ENCODE measurements at places on chromosomes 12 and 14.

DNA sequence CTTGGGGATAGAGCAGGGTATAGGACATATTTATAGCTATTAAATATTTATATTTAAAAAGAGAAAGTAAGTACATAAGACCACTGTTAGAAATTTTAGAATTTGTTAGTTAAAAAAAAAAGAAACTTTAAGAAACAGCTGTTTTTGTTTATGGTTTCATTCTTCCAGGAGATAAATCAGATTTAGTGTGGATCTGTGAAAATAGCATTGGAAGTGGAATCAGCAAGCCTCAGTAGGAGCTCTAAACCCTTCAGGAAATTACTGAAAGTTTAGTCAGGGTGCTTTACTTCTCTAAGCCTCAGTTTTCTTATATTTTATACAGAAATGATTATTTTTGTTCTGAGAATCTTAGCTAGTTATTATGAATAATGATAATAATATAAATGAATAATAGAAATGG is 316.0 kb upstream of the NOVA1 start:
- DNase-seq = no peak

DNA sequence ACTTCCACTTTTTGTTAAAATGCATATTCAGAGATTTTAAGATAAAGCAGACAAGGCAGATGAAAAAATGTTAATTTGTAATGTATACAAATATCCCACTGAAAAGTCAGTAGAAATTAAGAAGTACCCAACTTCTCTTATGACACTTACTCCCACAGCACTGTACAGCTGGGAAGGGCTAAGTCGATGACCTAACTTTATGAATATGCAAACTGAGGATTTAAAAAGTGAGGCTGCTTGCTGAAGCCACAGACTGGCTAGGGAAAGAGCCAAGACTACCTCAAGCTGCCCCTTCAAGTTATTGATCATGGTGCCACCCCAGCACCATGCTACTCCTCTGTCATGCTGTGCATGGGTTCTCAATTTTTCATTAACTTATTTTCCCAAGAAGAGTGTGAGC is 17.0 kb downstream of the PPM1H start:
- DNase-seq = no peak

GRCh38 chr14:94685166-94685581 is 73.0 kb downstream of the SERPINA3 start:
- DNase-seq = no peak

DNA sequence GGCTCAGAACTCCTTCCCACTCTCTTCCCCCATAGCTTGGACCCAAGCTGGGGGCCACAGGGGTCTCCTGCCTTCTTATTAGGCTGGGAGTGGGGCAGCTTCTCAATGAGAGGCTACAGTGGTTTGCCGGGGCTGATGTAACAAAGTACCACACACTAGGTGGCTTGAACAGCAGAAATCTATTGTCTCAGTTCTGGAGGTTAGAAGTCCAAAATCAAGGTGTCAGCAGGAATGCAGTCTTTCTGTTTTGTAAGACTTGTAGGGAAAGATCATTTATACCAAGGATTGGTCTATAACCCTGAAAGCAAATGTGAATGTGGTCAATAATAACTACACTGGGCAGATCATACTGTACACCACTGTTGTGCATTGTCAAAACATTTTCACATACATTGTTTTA is 124.5 kb upstream of the ARHGAP5 start:
- DNase-seq = no peak

DNA sequence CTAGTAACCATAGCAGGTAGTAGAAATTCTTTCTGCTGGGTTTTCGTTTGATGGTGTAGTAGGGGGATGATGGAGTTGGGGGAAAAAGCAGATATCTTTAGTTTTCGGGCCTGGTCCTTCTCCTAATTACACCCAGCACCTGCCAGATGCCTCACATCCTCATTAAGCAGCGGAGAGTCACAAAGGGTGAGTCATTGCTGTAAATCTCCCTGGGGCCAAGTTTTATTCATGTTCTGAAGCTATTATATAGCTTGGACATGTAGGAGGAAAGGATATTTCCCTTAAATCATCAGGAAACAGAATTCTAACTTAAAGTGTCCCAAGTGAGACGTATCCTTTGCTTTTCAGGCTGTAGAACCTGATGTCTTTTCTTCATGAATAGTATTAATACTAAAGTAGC is 4.9 kb upstream of the NECAP1 start:
- no peak for DNase-seq

GRCh38 chr12:12922191-12922616 is 29.8 kb downstream of the GPRC5D start:
- no peak for DNase-seq

DNA sequence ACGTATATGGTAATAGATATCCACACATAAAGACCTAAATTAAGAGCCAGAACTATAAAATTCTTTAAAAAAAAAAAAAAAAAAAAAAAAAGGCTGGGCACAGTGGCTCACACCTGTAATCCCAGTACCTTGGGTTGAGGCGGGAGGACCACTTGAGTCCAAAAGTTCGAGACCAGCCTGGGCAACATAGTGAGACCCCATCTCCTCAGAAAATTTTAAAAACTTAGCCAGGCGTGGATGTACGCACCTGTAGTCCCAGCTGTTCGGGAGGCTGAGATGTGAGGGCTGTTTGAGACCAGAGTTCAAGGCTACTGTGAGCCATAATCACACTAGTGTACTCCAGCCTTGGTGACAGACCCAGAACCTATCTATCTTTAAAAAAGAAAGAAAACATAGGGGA is 4.3 kb downstream of the BTBD7 start:
- no peak for DNase-seq

DNA sequence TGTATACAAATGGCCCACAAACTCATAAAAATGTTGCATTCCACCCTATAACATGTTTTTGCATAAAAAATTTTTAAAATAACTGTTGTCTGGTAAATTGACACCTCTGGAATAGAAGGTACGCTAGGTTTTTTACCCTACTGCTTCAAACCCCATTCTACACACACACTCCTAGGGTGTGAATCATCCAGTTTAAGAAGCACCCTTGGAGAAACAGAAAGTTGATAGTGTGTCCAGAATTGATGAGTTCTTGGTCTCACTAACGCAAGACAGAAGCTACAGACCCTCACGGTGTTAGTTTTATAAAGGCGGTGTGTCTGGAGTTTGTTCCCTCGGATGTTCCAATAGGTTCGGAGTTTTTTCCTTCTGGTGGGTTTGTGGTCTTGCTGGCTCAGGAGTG is 158.5 kb downstream of the KLRB1 start:
- DNase-seq = no peak

DNA sequence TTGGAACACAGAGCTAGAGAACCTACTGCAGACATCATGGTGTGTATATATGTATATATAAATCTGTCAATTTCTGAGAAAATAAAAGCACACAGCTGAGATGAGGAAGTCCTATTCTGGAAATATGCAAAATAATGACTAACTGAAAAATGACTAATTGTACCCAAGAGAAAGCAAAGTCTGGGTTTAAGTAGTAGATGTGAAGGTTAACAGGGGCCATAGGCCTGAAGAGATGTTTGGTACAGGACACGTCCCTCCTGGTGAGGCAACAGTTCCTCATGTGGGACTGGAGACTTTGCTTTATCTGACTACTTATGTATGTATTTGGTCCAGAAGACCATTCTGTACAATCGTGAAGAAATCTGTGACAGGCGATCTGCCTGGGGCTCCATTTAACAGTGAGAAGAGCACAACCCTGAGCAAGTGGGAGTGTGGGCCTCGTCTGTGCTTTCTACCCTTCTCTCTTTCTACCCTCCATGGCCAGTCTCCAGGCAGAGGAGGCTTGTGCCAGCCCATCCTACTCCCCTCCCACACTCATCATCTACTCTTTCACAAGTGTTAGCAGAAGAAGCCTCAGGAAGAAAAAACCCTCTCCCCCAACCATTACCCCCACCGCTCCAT is 67.5 kb downstream of the SLC41A2 start:
- no peak for DNase-seq

GRCh38 chr12:68206446-68206845 is 19.2 kb downstream of the IL26 start:
- no peak for DNase-seq

DNA sequence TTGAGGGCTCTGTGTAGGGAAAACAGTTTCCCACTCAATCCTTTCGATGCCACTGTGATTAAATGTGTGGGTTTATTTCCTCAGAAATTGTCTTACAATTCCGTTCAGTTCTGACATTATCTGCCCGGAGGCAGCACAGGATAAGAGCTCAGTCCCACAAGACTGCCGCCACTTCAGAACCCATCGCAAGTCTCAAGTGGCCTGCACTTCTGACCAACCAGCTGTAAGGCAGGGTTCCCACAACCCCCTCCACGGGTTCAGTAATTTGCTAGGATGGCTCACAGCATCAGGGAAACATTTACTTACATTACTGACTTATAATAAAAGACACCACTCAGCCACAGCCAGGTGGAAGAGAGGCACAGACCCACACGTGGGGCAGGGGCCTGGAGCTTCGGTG is 17.2 kb downstream of the BDKRB2 start:
- DNase-seq = no peak

- no peak for DNase-seq
Observed at GRCh38 chr14:77041881-77042545, 13.5 kb upstream of the IRF2BPL start.

GRCh38 chr14:34843011-34843554 is 32.1 kb downstream of the BAZ1A start:
- no peak for DNase-seq

GRCh38 chr12:53070877-53071492 is 8.2 kb downstream of the SPRYD3 start:
- no peak for DNase-seq

DNA sequence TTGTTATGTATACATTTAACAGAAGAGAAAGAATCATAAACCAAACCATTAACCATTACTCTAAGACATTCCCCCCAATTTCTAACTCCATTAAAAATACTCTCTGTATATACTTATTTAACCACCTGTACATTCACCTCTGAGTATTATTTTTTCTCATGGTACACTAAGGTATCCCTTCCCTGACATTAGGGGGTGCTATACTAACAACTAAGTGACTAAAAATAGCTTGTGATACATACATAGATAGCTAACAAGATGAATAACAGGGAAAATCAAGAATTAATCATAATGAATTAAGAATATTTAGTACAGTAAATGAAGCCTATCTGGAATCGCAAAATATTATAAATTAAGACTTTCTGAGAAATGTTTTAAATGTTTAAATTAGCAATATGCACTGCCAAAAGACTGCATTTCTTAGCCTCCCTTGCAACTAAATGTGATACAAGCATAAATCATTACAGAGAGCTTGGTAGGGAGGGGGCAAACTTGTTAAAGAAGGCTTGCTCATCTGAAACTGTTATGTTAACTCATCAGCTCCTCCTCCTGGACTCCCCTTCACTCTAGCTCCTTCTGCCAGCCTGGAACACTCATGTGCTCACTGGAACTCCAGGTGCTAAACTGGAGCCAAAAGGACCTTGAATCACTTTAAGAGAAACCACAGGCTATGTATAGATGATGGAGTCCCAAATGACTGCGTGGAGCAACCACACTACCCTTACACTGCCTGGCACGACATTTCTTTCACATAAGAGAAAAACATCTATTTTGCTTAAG is 14.9 kb downstream of the C2CD5 start:
- peak; percentile 54 for DNase-seq

- no peak for DNase-seq
Observed at GRCh38 chr12:127648321-127648720, 618.6 kb upstream of the TMEM132C start.

- no peak for DNase-seq
Observed at GRCh38 chr12:53201639-53202038, 5.4 kb downstream of the ITGB7 start.

DNA sequence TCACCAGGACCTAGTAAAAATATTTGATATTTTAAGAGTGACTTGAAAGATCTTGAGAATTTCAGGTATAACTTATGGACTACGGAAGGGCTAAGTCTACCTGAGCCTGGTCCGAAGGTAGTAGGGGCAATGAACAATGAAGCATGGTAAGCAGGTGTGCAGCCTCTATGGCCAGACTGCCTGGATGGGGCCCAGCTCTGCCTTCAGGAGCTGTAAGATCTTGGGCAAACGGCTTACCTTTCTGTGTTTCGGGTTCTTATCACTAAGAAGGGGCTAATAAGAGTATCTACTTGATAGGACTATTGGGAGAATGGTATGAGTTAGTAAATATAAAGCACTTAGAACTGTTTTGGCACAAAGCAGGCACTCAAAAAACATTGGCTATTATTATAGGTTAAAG is 19.1 kb upstream of the WASHC3 start:
- DNase-seq = no peak

DNA sequence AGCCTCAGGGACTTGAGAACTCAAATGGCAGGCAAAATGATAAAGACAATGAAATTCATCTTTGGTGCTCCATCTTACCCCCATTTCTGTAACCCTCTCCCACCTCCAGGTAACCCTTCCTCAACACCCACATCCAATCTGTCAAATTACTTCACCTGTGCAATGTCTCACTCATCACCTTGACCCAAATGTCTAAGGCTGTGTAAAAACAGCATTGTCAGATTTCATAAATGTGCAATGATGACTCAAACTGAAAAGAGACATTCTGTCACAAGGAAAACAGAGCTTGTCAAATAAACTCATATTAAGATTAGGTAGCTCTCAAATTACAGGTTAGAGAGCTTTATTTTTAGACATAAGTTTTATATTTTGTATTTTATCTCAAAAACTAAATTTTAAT is 19.9 kb upstream of the COCH start:
- DNase-seq = no peak

- no peak for DNase-seq
Observed at GRCh38 chr12:101885912-101886561, 8.7 kb downstream of the DRAM1 start.

DNA sequence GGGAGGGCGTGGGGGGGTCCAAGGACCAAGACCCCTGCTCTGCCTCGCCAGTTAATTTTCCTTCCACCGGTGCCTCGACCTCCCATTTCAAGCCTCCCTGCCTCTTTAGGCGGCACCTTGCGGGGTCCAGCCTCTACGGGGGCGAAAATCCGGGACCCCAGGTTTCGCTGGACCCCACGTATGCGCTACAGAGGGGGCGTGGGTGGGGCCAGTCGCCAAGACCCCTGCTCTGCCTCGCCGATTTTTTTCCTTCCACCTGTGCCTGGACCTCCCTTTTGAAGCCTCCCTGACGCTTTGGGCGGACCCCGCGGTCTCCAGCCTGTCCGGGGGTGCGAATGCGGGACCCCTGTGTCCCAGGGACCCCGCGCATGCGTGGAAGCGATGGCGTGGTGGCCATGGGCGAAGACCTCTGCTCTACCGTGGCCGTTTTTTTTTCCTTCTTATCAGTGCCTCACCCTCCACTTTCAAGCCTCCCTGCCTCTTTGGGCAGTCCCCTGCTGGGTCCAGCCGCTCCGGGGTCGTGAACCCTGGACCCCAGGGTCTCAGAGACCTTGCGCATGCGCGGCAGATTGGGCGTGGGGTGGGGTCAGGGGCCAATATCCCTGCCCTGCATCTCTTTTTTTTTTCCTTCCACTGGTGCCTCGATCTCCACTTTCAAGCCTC is 324.2 kb downstream of the ALG10 start:
- DNase-seq = no peak

Data from CD4-positive, alpha-beta T cell treated with Interleukin-12 subunit alpha and Interleukin-12 subunit beta, for 1 hour (primary cell).